ENCODE measurements at places on chromosomes 12 and 14.

GRCh38 chr14:76826122-76826521, at the start of gene LRRC74A:
LRRC74A (plus strand) TSS chr14:76826408; CDS start chr14:76826698, 290 bp downstream.
- no peak for DNase-seq

GRCh38 chr12:126362964-126363363, 1297.7 kb downstream of the AACS start:
- DNase-seq, result no peak

DNA sequence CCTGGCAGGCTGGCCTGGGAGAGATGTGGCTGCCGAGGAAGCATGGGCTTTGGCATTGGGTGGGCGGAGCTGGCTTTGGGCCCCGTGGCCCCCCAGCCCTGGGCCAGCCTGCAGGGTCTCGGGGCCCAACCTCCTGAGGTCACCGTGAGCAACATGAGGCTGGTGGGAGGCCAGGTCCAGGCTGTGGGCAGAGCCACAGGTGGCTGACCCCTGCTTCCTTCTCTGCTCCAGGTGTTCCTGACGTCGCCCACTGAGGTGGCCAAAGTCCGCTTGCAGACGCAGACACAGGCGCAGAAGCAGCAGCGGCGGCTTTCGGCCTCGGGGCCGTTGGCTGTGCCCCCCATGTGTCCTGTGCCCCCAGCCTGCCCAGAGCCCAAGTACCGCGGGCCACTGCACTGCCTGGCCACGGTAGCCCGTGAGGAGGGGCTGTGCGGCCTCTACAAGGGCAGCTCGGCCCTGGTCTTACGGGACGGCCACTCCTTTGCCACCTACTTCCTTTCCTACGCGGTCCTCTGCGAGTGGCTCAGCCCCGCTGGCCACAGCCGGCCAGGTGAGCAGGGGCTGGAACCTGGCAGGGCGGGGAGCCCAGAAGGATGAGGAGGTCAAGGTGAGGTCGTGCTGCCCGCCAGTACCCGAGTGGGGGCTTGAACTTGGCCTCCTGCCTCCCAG, 5.5 kb downstream of the SLC25A47 start:
- no peak for DNase-seq

DNA sequence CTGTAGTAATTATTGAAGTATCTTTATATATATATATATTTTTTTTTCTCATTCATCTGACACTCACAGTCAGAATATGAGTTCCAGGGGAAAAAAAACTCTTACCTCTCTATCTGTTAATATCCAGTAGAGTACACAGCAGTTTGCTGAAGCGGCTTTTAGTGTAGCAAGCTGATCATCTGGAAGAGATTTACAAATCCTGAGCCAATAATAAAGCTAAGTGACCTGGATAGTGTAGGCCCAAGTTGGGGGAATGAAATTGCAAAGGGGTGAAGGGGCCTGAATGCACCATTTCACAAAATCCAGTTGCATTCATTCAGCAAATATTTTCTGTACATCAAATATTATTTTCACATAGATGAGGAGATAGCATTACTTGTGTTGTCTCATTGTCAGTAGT, 234.6 kb upstream of the FLRT2 start:
- no peak for DNase-seq

DNA sequence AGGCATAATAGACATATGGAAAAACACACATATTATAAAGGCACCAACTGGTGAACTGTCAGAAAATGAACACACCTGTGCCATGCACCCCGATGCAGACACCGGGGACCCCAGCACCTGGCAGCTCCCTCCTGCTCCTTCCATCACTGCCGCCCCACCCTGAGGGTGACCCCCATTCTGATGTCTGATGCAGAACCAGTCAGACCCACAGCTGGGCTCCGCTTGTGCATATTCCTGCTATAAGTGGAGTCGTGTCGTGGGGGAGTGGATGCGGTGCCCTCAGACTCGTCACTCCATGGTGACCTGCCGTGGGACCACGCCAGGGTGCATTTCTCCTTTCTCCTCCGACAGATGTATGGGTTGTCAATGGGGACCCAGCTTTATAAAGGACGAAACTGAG, 45.7 kb upstream of the MEG3 start:
- DNase-seq, result no peak
